ENCODE measurements at places on chromosomes 6 and 20.
A peak's percentile ranks its signal among the peaks of the same experiment; 100 is the strongest.

DNA sequence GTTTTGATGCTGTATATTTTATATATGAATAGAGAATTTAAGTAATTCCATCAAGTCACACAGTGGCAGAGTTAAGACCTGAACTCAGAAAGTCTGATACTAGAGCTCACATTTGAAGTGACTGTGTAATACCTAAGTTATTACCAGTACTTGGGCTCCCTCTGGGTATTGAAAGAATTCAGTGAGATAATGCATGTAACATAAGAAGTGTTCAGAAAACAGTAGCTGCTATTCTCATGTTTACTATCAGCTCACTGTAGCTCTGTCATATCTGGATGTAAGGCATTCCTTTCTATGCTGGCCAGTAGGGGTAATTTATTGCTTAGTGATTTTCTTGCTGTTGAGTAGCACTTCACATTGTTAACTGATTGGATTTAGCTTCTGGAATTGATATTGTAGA lies 44.6 kb downstream of the NKX2-4 start:
- DNase-seq = no peak

- no peak for DNase-seq
Measured at GRCh38 chr20:60213126-60213893, 255.1 kb downstream of the CDH26 start.

- DNase-seq = no peak
Measured at GRCh38 chr6:41900861-41901260, 5.7 kb upstream of the USP49 start.

GRCh38 chr20:44264287-44264686 lies 17.2 kb downstream of the GDAP1L1 start:
- DNase-seq = no peak

- no peak for DNase-seq
Measured at GRCh38 chr6:160583794-160584193, 80.3 kb downstream of the LPA start.

DNA sequence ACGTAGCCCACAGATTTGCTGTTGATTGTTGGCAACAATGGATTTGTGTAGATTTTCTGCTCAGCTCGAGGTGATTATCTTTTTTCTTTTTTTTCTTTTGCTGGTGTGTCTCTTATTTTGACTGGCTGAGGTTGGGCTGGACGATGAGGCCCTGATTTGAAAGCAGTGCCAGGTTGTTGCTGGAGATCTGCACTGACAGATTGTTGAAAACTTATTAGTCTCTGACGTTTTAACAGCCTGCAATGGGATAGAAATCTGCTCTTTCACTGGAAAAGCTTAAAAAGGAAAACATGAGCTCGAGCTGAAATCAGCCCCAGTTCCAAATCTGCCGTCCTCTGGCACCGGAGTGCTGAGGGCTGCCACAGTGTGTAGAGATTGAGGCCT lies 87.7 kb downstream of the PDE7B start:
- DNase-seq = no peak

GRCh38 chr6:91573826-91574416 lies 987.0 kb upstream of the MAP3K7 start:
- no peak for DNase-seq

DNA sequence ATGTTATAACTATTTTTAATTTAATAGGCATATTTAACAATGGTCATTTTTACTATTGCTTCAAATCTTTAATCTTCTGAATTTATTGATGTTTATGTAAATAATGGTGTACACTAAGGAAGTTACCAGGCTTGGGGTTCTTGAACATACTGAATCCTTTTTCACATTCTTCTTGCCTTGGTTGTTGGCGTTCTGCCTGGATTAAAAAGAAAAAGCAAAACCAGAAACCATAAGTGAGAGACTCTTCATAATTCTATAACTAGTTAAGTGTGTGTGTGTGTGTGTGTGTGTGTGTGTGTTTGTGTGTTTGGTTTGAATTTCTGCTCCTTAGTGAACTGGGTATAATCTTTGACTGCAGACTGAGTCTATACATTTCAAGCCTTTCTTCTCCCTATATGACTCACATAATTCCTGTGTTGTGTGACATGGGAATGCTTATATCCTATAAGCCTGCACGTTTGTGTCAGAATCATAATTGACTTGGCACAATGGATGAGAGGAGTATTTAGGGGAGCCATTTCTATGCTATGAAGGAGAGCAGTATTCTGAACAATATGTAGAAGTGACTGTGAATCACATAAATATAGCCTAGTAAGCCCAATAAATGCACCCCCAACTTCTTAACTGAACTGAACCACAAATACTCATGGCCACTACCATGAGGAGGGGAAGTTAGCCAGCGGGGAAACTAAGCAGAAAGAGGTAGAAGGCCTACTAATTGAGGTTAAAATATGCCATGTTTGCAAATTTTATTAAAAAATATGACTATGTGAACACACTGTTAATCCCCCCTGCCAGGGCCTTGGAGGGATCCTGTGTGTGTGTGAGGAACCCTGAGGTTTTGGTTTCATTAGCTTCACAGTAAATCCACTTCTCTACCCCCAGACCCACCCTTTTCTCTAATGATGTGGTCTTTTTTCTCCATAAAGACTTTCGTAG lies 425.5 kb downstream of the BCKDHB start:
- no peak for DNase-seq

DNA sequence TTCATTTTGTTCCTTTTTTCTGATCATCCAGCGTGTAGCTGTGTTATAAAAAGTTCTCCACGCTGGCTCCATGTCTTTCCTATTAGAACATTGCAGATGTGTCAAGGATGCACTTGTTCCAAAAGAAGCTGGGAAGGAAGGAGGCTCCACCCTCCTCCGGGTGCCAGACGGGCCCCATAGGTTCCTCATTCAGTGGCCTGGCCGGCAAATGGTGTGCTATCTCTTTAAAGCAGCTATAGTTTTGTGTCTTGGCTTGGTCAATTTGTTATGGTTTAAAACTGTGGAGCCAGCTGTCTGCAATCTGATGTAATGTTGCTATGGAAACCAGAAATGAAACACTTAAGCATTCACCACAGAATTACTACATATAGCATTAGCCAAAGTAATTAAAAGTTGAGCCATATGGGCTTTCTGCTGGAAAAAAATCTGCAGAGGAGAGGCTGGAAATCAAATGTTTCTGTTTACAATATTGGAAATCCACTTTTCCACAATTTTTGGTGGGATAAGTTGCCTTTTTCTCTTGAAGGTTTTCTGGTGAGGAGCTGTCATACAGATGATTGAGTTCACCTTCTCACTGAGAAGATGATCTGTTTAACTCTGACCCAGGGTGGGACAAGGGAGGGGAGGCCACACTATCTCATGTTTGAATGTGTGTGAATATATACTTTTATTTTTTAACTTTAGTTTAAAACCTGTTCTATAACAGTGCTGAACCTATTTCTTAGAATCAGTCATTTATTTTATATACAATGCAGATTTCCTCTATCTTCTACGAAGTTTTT lies 167.4 kb downstream of the SASH1 start:
- no peak for DNase-seq

DNA sequence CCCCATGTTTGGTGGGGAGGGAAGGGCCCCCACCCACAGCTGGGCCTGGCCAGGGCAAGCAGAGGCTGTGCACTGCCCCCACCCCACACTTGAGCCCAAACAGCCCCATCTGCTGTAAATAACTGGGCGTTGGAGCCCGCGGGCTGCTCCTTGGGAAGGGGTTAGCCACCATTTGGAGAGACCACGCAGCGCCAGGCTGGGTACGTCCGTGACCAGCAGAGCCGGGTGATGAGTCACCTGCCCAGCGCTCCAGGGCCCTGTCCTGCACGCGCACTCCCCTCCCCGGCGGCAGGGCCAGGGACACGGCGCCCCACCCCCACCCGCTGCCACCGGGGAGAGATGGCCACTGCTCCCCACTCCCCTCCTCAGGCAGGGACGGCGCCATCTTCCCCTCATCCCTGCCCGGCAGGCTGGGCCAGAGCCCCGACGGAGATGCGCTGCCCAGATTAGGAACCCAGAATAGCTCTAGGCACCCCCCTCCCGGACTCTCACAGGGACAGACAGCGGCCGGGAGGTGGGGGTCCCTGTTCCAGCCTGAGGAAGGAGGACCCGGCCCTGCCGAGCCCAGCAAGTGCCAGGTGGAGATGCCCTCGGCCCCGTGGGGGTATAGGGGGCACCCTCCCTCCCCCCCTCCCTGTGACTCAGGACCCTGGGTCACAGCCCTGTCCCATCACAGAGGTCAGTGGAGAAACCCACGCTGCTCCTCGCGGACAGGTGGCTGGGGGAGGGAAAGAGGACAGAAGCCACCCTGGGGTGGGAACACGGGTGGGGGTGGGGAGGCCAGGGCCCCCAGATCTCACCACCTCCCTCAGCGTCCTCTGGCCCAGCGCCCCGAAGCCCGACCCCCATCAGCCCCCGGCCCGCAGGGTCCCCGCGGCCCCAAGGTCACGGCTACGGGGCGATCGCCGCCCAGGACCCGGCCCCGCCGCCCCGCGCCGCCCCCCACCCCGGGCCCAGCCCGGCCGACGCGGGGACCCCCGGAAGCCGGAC lies 642 bp downstream of the EEF1A2 start:
- no peak for DNase-seq

DNA sequence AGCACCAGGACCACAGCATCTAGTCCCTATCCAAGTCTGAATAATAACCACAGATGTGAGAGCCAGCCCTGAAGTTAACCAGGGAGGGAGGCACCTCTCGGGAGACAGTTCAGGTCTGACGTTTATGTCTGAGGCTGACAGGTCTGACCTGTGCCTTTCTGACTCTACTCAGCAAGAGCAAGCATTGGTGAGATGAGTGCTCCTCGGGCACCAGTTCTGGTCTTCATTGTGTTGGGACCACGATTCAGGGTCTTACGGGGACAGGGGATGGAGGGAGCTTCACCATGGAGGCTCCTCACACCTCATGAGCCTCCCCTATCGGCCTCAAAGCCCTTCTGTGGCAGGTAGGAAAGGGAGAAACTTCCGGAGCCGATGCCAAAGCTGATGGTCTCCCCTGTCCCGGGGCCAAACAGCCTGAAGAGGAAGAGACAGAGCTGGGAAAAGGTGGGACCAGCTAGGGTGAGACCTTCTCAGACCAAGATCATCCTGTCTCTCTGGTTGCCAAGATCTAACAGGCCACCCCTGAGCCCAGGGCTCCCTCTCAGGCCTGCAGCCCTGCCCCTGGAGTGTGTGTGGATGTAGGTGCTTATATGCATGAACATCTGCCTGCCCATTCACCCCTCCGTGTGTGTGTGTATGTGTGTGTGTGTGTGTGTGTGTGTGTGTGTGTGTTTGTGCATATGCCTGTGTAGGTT lies 170.5 kb downstream of the VEGFA start:
- DNase-seq = no peak

DNA sequence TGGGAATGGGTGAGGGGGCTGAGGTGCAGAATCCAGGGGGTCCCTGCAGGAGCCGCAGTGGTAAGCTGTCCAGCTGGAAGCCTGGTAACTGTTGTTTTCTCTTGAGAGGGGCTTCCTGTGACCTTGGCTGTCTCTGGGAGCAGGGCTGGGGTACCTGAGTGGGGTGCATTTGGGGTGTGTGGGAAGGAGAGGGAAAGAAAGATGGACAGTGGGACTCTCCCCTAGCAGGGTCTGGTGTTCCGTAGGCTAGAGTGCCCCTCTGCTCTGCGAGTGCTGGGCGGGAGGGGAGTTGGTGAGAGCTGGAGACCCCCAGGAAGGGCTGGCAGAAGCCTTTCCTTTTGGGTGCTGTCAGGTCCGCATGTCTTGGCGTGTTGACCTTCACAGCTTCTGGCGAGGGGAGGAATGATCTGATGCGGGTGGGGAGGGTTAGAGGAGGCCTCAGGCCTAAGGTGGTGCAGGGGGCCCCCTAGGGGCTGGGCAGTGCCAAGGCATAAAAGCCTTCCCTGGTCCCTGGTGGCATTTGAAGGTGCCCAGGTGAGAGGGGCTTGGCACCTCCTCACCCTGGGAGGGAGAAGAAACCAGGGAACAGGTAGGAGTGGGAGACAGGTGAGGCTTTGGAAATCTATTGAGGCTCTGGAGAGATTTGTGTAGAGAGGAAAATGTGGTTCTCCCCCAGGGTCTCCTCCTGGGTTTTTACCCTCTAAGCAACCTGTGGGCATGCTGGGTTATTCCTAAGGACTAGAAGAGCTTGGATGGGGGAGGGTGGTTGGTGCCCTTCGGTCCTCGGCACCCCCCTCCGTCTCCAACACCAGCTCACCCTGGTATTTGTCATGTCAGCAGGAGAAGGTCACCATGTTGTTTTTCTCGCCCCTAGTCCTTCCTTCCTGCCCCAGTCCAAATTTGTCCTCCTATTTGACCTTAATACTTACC lies 3.3 kb downstream of the VEGFA start:
- no peak for DNase-seq

DNA sequence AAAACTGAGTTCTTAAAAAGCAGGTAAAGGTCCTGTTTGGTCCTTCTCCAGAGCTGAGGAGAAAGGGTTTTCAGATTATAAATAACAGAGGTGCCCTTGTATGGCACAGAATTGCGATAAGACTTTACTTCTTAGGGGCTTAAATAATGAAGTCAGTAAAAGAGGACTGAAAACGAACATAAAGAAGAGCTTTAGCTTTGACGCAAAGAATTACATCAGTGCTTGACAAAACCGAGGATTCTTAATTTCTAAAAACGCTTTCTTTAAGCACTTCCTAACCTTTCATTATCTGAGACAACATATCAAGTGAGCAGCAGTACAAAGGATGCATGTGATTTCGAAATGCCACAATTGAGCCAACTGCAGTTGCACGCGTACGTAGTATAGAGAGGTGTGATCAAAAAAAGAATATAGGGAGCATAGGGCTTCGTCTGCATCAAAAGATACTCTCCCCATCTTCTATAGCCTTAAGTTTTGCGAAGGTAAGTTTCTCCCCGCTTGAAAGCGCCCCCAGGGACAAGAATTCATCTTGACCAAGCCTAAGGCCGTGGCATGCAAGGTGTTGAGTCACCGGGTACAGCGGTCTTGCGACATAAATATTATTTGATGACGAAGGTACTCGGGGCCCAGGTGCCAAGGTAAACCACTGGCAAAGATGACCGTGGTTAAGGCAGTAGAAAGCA lies 778 bp upstream of the LOC128125822 start:
- DNase-seq = peak; percentile 92

GRCh38 chr6:170296746-170297575 lies 6.1 kb upstream of the DLL1 start:
- no peak for DNase-seq

- no peak for DNase-seq
Measured at GRCh38 chr6:170553534-170554012, 466 bp upstream of the PSMB1 start.

- no peak for DNase-seq
Measured at GRCh38 chr20:12750221-12750620, 258.6 kb upstream of the SPTLC3 start.

GRCh38 chr20:2047456-2048092 lies 53.7 kb upstream of the PDYN start:
- no peak for DNase-seq

GRCh38 chr6:53391170-53391569 lies 42.4 kb upstream of the ELOVL5 start:
- DNase-seq = no peak

GRCh38 chr6:102501615-102502014 lies 1108.1 kb downstream of the GRIK2 start:
- DNase-seq = no peak

DNA sequence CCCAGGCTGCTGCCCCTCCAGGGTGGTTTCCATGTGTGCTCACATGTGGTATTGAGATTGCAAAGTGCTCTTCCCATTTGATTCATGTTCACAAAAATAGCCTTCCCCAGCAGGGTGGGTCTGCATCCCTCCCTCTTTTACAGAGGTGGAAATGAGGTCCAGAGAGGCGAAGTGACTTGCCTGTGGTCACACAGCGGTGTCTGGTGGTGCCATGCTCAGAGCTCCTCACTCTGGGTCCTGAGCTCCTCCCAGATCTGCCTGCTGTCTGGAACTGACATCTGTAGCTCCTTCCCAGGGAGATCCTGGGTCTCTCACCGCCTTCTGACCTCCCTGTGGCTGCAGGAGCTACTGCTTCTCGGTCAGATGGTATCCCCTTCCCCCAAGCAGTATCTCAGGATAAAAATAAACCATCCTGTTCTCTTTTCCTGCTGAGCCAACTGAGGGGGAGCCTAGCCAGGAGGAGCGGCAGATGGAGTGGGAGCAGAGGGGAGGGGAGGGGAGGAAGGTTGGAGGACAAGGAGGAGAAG lies 11.9 kb downstream of the CD40 start:
- DNase-seq = peak; percentile 10

Measured in breast epithelium (tissue), 4 donors.